ENCODE measurements at places on chromosomes 12 and 14.
A peak's percentile ranks its signal among the peaks of the same experiment; 100 is the strongest.

DNA sequence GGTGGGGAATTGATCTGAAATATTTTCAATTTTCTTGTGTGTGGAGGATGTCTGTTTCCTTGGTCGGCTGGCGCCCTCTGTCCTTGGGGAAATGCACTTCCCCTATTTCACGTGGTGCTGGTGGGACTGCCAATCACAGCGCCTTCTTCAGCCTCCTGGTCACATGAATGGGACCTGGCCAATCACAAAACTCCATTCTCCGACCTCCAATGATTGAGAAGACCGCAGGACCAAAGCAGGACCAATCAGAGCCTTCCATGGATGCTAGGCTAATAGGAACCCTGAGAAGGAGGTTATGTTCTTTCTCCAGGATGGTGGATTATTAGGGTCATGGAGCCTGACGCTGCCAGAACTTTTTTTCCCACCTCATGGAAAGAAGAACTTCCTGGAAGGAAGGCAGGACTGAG lies 188.7 kb downstream of the TTC8 start:
- DNase-seq: no peak

GRCh38 chr12:100404769-100405407 lies 48.0 kb downstream of the SLC17A8 start:
- DNase-seq: peak; percentile 41

DNA sequence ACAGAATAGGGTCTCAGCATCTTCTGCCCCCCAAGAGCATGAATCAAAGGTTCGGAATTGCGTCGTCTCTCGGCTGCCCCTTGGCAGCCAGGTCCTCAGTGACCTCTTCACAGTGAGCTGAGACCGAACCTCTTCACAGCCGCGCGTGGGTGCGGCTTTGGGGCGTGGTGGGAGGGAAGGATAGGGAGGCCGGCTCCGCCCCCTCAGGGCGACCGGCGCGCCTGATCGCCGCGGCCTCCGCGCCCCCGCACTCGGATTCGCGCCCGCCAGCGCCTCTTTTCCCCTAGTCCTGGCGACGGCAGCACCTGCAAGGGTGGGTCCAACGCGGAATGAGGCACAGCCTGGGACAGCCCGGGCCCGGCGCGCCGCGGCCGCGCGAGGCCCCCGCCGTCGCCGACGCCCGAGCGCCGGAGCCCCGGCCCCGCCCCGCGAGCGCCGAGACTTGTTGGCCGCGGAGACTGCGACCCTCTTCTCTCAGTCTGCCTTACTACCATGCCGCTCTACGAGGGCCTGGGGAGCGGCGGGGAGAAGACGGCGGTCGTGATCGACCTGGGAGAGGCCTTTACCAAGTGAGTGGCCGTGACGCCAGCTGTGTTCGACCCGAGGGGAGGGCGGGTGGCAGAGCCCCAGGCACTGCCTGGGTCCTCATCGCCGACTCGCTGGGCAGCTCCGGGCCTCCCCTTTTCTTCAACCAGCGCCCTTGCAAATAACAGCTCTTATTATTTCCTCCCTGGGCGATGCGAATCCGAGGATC lies at the start of gene ACTR10:
TSS of gene ACTR10 (plus strand) at position 424 of the 754 bp plus-strand sequence. CDS start at position 493, 69 bp downstream.
- DNase-seq: peak; percentile 70

GRCh38 chr12:96482086-96482485 lies 7.3 kb upstream of the CFAP54 start:
- DNase-seq: no peak

GRCh38 chr12:92226071-92226661 lies 80.5 kb upstream of the BTG1 start:
- peak; percentile 72 for DNase-seq

- no peak for DNase-seq
Observed at GRCh38 chr12:83432176-83432719, 745.5 kb downstream of the TMTC2 start.

DNA sequence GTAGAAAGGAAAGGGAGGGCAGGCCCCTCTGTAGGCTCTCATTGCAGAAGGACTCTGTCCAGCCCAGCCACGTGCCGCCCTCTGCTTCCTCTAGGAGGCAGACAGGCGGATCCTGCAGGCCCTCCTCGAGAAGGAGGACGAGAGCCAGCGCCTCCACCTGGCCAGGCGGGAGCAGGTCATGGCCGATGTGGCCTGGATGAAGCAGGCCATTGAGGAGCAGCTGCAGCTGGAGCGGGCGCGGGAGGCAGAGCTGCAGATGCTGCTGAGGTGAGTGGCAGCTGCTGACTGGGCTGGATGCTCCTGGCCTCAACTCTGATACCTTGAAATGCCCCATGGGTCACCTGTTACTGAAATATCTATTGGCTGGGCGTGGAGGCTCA lies 10.9 kb downstream of the TCHP start:
- DNase-seq: peak; percentile 12

GRCh38 chr12:97235102-97235501 lies 227.5 kb upstream of the RMST start:
- no peak for DNase-seq

DNA sequence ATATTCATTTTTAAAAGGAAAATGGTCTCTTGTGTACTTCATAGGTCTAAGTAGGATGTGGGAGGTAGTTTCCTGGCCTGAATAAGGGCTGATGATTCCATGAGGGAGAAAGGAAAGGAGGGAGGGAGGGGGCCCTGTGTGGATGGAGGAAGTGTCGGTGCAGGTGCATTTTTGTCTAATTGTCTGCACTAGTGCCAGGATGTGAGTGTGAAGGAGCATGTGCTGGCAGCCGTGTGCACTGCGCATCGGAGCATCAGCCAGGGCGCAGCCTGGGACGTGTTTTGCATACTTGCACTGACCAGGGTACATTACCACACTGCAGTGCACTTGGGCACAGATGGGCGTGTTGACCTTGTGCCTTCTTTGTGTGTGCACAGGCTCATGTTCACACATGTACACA lies 29.2 kb downstream of the SMUG1 start:
- no peak for DNase-seq

- no peak for DNase-seq
Observed at GRCh38 chr12:118498171-118498570, 121.8 kb downstream of the SUDS3 start.

DNA sequence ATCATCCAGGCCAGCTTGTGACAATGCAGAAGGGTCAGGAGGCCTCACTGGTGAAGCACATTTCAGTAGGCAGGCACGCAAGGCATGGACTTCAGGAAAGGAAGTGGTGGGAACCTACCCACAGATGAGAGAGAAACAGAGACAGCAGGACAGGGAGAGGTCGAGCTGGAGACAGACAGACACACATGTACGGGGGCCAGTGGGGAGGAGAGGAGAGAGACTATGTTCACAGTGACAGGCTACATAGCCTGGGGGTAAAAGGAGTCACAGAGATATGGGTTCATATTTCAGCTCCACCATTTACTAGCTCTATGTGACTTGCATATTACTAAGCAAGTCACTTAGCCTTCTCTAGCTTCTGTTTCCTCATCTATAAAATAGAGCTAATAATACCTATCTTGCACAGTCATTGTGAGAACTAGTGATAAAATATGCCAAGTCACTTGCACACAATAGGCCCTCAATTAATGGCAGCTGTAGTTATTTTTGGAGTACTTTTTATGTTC lies 91.1 kb upstream of the FUT8 start:
- no peak for DNase-seq

DNA sequence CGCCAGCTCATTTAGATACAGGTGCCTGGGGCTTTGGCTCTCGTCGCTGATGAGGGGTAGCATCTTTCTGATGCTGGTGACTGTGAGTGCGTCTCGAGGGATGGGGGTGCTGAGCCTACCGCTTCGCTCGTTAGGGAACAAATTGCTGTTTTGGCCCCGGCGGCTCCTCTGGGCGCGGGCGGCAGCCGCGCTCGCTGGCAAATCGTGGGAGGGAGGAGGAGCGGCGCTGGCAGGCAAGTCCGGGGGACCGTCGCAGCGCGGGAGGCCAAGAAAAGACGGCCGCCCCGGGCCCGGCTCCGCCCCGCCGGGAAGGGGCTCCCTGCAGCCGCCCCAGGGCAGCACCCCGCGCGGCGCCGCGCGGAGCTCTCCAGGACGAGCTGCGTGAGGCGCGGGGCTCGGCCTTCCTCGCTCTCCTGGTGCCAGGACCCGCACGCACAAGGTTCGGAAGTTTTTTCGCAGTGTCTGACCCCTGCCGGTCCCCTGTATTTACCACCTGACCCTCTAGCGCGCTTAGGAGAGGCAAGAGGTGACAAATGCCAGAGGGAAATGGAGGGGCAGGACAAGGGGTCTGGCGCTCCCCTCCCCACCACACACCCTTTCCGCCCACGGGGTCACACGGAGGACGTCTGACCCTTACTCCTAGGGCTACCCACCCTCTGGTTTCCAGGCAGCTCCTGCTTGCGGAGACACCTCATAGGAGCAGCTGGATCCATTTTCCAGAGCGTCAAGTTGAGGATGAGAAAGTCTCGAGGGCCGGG lies 899 bp upstream of the KCNH3 start:
- DNase-seq: no peak

GRCh38 chr12:14256121-14256520 lies 109.4 kb upstream of the ATF7IP start:
- DNase-seq: peak; percentile 48

- DNase-seq: peak; percentile 80
Observed at GRCh38 chr12:103799857-103800771, 40.9 kb downstream of the NT5DC3 start.

DNA sequence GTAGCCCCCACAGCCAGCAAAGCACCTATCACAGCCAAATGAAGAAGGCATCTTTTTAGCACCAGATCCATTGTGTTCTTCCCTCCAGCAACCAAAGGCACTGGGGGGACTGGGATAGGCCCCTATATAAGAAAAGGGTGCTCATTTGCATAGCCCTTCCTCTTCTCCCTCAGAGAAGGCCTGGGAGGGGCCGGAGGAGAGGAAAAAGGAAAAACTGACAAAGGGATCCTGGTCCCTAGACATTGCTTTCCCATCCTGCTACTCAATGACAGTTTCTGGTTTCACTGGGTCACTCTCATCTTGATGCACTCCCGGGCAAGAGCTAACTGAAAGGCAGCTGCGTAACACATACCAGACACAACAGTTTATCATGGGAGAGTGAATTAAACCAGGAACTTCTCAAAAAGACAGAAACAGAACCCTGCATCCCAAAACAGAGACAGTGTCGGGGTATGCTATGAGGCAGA lies at the start of gene PMEL:
TSS of gene PMEL (minus strand) at position 102 of the 467 bp plus-strand sequence. CDS start at position 71, 31 bp downstream.
- DNase-seq: peak; percentile 8

DNA sequence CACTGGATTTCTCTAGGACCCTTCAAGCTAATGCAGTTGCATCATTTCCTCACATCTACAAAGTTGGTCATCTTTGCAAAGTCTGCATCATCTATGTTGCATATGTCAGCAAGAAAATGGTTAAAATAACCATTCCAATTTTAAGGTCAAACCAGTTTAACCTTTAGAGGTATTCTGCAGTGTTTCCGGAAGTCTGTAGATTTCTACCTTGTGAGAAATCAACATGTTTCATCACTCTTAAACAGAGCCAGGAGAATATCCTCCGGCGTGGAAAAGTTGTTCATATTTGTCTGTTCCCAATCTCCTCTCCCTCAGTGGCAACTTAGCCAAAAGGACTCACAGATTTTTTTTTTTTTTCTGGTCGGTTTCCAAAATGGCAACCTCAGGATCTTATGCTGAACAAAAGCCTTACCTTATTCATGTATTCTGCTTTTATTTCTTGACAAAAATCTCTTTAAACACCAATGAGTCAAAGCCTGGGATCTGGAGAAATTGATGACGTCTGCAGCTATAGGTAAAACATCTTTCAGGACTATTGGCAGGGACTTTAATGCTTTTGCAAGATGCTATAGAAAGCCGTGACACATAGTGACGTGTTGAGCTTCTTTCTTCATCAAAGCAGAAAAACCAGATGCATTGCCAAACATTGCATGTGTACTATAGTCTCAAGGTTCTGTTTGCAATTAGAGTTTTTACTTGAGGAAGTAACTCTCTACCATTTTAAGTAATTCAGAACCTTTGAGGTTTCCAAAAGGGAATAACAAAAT lies 16.0 kb upstream of the CDK17 start:
- peak; percentile 93 for DNase-seq

DNA sequence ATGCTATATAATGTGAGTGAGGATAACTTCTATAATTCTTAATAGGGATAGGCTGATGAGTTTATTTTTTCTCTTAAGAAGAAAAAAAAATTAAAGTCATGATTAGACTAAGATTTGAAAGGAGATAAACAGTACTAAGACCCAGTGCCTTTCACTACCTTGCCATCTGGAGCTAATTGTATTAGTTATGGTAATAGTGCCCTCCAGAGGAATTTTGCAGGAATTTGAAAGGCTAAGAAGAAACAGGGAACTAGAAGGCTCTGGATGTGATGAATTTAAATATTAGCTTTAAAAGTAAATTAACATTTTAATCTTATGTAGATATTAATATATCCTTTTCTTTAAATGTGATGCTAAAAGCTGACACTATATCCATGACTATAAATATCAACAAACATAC lies 36.6 kb upstream of the PIK3C2G start:
- DNase-seq: peak; percentile 48

DNA sequence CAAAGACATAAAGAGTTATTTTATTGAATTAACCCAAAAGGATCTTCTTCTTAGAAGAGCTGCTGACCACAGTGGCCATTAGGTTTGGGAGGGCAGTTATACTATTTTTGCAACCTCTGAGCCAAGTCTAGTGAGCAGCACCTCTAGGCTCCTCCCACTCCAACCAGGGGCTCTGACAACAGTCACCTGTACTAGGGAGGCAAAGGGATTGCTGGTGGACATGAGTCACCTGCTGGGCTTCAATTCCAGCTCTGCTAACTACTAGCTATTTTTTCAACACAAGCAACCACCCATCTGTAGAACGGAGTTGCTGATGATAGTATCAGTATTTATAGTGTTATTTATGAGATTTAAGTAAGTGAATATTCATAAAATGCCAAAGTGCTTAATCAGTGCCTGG lies 166.0 kb downstream of the KLHL28 start:
- no peak for DNase-seq

DNA sequence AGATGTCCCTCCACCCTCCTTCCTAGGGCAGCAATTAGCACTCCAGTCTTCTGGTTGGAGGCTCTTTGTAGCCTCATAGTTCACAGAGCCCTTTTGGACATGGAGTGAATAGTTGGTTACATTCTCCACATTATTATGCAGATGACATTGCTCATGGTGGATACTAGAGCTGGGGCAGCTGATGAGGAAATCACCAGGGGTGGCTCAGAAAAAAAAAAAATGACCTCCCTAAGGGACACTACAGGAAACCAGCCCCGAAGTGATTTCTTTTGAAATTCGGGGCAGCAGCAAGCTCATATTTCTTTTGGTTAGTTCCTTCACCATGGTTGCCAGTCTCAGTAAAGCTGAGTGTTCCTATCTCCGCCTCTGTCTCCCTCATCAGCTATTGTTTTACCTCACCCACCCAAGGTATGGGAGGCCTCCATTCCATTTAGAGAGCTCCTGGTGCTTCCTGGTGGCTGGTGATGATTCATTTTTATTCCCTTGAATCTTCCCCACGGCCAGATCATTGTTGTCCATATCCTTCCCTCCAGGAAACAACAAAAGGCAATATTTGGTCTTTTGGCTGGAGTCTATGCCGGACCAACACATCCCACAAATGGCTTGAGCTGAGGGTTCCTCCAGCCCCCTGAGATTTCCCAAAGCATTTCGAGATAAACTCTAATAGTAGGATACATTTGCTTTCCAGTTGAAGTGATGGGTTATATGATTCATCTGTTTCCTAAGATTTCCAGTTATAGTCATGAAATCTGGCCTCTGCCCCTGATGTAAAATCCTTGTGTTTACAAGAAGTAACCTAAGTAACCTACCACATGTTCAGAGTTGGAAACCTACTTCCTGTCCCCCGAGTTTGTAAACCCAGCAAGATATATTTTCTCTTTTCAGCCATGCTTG lies 56.2 kb upstream of the NID2 start:
- DNase-seq: peak; percentile 89
